ENCODE measurements at places on chromosomes 6 and 20.

- DNase-seq = no peak
These were observed 47.7 kb downstream of the SPATA2 start for GRCh38 chr20:49867453-49868215.

DNA sequence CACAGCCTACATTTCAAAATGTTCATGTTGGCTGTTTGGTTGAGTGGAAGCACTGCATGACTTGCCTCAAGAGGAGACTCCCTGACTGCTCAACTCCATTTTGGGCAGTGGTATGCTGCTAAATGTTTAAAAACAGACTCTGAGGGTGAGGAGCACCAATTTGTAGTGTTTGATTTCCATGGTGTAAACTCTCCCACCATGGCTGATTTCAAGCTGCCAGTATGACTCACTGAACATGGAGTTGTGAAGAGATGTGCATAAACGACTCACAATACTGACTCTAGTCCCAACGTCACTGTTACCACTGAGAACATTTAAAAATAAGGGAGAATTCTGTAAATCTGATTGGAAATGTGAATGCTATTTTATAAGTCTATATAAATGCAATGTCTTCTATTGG is 70.4 kb downstream of the BACH2 start:
- no peak for DNase-seq

DNA sequence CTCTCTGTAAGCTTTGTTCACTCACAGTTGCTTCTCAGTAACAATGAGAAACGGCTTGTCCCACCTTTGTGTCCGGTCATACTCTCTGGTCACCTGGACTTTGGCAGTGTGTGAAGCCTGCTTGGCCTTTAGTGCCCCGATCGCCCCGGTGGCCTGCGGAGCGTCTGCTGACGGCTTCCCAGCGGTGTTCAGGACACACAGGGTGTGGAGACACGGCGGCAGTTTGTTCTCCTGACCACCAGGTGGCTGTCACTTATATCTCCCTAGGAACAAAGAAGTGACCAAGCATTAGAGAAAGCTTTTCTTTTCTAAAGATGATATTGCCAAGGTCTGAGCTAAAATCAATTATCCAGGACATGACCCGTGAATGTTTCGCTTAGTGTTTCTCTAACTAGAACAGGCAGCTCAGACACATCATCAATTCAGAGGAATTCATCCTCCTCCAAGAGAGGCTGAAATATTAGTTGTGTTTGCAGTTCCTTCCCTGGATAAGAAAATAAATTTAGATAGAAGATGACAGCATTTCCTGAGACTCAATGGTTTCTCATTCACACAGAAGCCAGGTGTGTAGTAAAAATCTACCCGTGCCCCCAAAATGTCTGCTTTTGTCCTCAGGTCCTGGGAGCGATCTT is 167.4 kb upstream of the THBS2 start:
- DNase-seq = no peak

GRCh38 chr6:106158816-106159215 is 72.7 kb downstream of the PRDM1 start:
- DNase-seq = no peak

- no peak for DNase-seq
These were observed 2.5 kb upstream of the TMEM244 start for GRCh38 chr6:129863664-129864063.

GRCh38 chr6:139905404-139906052 is 531.1 kb upstream of the CITED2 start:
- no peak for DNase-seq

DNA sequence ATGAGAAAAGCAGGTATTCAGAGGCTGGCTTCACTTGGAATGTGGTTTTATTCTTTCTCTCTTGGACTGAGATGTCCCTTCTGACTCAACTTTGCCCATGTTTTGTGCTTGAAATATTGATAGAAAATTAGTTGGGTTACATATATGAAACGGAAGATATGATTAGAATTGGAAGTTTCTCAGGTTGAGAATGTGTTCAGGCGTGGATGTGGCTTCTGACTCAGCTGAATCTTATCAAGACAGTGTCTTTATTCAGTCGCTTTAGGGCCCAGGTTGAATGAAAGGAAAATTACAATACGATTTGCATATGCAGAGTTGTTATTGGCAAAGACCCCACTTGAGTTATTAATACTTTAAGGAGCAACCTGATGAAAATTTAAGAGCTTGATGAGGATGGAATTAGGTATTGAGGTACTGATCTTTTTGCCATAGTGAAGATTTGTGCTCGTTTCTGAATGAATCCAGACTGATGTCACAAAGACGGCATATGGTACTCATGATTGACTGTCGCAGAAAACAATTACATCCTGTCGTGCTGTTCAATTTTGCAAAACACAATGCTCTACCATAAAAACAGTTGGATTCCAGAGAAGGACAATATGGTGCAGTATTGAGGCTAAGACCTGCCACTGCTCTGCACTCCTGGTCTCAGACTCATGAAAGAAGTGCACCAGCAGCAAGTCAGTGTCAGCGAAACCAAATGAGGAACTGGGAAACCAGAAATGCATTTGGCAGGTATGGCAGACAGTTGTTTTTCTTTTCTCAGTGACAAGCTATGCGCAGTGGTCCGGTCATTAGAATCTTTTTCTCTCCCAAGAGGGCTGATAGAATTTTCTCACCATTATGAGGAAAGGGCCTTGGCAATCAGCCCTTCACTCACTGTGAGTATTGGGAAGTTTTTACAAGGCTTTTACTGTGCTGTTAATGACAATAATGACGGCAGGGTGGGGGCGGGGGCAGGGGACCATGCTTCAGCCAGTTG is 158.3 kb downstream of the DOK5 start:
- DNase-seq = no peak

DNA sequence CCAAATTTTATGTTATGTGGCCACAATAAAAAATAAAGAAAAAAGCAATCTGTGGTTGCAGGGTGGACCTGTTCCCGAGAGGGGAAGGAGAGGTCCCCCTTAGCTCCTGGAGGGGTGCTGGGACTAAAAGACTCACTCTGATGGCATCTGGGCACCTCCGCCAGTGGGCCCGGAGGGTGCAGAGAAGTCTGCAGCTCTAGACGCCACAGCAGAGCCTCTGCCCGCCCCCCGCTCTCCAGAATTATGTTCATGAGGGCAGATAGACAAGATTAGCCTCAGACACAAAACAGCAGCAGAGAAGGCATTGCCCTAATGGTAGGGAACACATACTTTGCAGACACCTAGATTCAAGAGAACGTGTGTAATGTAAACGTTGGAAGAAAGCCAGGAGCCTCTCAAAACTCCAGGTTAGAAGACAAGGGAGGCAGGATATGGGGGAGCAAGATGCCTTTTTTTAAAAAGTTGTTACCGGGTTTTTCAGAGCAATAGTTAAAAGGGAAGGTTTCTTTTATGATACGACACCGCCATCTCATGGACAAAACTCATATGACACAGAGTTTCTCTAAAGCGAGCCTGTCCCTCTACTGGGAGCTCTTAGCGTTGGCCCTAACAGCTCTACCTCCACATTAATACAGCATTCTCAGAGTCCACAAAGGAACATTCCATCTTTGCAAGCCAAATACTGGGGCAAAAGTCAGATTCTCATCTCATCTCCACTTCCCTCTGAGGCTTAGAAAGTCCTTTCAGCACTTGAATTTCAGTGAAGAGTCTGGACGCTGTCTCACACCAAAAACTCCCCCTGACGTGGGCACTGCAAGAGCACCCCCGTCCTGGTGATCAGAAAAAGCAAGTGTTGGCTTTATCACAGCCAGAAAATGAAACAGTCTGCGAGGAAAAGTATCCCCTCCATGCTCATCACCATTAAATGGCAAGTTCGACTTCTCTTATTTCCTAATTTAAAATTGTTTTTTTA is 47.2 kb downstream of the FOXF2 start:
- no peak for DNase-seq

DNA sequence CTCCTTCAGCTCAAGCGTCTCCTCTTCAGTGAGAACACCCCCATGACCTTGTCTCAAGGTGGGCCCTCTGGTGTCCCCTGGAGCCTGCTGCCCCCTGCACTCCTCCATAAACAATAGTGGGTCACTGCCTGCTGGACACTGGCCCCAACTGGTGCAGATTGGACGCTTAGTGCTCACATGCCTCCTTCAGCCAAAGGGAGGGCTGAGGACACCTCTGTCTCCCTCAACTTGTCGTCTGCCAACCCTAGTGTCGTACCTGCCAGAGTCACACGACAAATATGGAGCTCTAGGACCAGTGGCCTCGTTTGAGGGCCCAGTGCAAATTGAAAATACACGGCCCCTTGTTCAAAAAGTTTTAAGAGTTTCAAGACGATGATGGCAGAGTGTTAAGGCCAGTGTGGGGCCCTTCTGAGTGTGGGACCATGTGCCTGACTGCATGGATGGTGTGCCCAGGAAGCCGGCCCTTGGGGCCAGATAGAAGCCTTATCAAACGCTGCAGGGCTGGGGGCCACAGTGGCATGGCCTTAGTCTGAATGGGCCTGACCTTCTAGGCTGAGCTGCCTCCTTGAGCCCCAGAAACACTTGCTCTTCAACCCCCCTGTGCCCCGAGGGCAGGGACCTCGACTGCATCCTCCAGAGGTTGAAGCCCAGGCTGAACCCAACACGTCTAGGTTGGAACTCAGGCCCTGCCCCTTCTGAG is 20.1 kb downstream of the APCDD1L start:
- DNase-seq = no peak

DNA sequence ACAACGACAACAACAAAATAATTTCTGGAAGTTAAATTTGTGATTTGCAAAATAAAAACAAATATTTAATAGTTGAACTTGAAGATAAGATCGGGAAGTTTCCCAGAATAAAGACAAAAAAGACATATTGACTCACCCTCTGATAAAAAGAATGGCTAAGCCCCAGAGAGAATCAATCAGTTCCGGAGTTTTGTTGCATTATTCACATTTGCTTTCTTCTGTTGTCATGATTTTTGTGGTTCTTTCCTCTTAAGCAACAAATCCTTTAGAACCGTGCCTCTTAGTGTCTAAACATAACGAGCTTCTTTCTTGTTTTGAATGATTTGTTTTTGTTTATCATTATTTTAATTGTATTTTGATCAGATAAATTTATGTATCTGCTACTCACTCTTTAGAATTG is 337.7 kb upstream of the PRND start:
- DNase-seq = no peak

DNA sequence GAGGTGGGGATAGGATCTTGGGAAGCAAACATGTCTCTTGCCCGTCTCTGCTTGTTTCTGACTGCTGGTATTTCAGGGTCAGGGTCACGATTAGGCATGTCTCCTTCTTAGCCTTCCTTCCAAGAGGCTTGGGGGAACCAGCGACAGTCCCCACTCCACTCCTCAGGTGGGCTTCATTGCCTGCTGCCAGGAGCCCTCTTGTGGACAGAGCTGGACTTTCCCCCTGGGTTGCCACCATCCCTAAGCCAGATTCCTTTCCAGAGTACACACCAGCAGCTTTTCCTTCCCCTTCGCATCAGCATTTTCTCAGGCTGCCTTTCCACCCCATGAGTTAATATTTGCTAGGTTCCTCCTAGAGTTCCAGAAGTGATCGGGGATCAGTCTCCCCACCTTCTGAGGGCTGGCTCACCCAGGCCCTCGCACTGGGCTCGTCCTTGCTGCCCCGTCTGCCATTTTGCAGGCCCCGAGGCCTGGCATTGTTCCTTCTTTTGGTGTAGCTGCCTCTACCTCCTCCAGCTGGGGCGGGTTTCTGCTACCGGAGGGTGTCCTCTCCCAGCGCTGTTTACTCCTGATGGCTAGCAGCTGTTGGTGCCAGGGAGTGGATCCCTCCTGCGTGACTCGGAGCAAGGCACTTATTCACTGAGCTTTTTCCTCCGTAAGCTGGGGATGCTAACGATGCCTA is 8.8 kb upstream of the C20orf144 start:
- no peak for DNase-seq

- no peak for DNase-seq
These were observed 27.3 kb downstream of the WRNIP1 start for GRCh38 chr6:2792330-2793110.

DNA sequence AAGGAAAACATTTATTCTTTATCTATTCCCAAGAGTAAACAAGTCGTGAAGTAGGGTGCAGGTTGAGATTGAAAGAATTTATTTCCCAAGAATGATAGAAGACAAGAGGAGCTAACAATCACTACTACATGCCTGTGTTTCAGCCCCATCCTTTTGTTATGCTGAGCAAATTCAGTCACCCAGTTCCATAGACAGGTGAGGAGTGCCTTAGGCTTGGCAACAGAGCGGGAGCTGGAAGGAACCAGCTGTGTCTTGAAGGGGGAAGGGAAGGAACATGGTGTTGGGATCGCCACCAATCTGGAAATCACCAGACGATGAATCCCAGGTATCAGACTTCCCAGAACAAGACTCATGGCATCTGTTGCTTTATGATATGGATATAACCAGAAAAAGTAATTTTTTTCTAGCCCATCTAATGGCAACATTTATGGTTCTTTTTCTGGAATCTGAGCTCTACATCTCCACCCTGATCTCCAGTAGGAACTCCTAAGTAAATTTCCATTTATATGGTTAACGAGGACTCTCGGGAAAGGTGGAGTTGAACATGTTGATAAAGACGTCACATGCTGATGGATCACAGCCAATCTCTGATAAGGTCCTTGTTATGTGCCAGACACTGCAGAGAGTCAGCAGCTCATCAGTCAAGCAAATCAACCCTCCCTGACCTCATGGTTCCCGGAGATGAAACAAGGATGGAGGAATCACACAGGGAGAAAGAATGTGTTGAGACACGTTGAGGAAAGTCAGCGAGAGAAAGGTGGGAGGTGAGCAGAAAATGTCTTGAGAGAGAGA is 344.9 kb downstream of the SMOC2 start:
- DNase-seq = no peak

DNA sequence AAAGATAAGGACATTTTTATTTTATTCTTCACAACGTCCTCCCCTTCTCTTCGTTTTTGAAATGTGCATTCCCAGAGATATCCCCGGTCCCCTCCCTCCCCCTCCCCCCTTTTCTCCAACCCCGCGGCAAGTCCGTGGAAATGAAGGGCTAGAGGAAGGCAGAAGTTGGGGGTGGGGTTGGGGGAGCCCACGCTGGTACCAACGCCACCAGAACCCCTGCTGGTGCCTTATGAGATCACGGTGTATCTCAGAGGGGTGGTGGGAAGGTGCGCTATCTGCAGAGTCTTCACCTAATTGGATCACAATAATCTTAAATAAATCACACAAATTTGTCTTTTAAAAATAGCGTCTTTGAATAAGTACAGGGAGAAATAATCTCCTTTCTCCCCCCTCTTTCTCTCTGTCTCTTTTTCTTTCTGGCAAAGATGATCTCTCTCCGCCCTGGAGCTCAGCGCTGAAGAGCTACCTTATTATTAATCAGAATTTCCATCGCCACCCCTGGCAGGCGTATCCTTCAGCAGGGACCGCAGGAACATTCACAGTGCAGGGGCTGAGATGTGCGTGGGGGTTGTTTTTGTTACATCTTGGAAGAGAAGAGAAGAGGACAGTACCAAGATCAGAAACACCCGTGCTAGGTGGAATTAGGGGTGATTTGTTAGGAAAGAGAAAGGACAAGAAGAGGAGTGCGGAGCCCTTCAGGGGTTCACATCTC is 915 bp downstream of the CLVS2 start:
- no peak for DNase-seq

DNA sequence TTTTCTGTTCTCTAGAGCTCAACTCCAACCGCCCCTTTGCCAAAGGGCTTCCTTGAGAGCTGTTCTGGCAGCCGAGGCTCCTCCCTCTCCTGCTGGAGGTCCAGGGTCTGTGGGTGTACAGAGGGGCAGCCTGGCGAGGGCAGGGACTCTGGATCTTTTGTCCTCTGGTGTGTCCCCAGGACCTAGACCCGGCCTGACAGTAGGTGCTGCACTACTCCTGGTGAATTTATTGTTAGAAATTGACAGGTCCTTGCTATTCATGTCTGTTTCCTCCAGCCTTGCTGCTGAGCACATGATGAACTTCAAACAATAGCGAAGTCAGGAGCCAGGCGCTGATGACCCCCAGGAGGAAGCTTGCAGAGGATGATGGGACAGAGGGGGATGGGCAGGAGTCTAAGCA is 234.7 kb upstream of the SULF2 start:
- no peak for DNase-seq

GRCh38 chr6:9851541-9852380 is 563.1 kb downstream of the TFAP2A start:
- DNase-seq = no peak

Data from stimulated activated CD8-positive, alpha-beta memory T cell treated with anti-CD3 and anti-CD28 coated beads, Interleukin-15, amount 100 ng/mL, for 24 hours (primary cell).